ENCODE measurements at places on chromosomes 11 and 22.

GRCh38 chr22:48843640-48844039 lies 984.0 kb downstream of the BRD1 start:
- no peak for DNase-seq

DNA sequence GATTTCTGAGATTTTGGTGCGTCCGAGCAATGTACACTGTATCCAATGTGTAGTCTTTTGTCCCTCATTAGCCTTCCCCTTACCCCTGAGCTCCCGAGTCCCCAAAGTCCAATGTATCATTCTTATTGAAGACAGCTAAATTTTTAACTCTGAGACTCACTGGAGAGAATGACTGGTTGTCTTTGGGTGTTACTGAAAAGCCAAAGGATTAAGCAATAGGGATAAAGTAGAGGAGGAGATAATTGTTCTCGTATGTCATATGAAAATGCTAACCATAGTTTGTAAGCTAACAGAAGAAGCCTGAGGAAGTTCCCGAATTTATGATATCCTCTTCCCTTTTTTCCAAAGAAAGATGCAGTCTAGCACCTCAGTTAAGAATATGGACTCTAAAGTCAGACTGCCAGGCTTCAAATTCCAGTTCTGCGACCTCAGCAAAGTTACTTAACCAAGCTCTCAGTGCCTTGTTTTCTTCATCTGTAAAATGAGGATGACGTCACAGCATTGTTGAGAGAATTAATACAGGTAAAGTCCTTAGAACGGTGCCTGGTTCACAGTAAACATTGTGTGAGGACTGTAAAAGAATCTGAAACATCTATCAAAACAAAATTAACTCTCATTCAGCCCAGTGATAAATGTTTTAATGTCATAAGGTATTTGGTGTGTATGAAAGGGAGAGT lies 1.6 kb upstream of the MSANTD2 start:
- DNase-seq, result no peak

DNA sequence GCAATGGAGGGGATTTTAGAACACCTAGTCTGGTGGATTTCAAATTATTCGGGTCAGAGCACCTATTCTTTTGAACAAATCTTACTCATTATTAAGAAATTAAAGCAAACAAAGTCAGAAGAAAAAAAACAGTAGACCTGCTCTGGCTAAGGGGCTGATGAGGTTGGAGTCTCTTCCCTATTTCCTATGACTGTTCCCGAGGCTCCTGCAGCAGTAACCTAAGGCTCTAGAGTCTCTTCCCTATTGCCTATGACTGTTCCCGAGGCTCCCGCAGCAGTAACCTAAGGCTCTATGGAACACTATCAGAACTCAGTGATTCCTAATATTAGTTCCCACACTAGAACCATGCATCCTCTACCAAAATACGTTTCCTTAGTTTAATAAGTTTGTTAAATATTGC lies 607.9 kb downstream of the NTM start:
- no peak for DNase-seq

GRCh38 chr11:123695231-123695630 lies 40.8 kb upstream of the SCN3B start:
- no peak for DNase-seq

DNA sequence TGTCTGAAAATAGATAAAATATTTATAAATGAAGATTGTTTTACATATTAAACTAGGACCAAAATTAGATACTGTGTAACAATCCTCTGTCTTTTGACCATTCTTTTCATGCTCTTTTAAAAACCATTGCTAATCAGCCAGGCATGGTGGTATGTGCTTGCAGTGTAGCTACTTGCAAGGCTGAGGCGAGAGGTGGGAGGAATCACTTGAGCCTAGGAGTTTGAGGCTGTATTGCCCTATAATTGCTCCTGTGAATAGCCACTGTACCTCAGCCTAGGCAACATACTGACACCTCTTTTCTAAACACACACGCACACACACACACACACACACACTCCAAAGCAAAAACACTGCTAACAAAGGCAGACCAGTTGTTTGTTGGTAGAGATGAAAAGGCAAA lies 259.2 kb downstream of the JRKL start:
- DNase-seq, result no peak

GRCh38 chr11:119316729-119317591 lies at the start of gene MCAM:
Gene MCAM (minus strand): TSS chr11:119317130. CDS start chr11:119317101, 29 bp downstream.
- DNase-seq, result no peak

DNA sequence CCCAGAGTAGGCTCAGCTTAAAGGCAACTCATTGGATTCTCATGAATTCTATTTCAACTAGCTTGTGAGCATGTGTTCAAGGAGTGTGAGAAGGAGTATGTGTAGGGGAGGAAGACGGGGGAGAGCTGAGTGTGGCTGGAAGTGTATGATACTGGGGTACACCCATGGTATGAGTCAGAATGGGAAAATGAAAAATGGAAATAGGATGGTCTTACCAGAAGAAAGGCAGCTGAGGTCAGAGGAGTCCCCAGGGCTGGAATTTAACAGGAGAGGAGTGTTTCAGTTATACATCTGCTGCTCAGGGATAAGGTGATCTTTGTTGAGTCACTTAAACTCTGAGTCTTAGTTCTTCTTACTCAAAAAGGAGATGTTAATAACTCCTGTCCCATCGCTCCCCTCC lies 6.7 kb upstream of the ADAMTS15 start:
- DNase-seq, result no peak

DNA sequence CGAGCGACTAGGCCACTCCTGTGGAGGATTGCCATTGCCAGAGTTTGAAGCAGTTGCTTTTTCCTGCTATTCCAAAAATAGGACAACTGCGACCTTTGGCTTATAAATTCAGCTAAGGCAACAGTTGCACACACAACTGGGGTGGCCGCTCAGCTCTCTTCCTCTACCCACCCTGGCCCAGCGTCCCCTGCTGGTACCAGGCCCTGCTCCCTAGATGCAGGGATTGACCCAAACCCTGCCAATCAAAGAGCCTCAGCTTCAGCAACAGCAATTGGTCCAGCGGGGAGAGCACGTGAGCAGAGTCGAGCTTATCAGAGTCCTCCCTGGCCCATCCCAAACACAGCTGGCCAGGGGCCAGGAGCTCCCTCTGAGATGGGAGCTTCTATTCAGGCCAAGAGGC lies 22.0 kb upstream of the CABP2 start:
- no peak for DNase-seq

DNA sequence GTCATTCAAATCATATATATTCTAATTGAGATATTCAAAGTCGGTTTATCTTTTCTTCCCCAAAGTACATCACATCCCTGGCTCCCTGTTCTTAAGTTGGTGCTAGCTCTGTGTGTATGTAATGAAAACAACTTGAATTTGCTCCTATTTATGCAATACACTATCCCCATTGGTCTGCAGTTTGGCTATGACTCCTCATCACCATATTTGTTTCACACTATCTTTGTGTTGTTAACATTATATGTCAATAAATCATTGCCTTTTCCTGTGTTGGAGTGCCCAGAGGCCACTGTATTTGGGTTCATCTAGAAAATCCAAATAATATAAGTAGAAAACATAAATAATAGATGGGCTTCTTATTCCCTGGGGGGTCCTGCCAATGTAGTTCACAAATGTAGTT lies 306.6 kb upstream of the TENM4 start:
- no peak for DNase-seq

GRCh38 chr11:95175818-95176380 lies 55.1 kb downstream of the SESN3 start:
- DNase-seq, result no peak

DNA sequence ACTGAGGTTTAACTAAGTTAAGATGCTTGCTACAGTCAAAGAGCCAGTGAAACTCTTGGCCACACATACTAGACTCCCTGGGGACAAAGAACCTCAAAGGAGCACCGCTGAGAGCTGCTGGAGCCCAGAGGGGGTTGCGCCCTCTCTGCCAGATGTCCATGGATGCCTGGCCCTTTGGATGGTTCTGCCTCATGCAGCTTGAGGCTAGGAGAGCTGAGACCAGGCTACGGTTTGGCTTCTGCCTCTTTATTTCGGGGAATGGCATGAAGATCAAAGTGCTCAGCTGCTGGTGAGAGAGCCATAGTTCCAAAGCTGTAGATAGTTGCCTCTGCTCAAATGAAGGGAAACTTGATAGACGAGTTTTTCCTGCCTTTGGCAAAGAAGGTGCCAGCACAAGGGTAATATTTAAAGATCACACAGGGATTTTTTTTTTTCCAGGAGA lies 43.0 kb downstream of the RASSF10 start:
- DNase-seq, result no peak

DNA sequence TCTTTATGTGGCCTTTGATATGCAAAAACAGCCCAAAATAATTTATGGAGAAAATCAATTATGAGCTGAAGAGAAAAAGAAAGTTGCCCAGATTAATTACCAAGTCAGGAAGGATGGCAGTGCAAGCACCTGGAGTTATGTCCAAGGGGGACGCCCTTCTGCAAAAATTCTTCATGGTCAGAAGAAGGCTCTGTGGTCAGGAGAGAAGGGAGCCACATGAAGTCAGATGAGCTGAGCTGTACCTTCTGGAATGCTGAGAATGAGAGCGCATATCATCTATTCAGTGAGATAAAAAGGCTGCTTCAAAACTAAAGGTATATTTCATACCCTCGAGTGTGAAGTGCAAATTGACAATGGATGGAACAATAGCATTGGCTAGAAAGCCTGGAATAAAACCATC lies 607.4 kb downstream of the NTM start:
- DNase-seq, result no peak

- no peak for DNase-seq
Measured at GRCh38 chr11:64752175-64752970, 7.4 kb downstream of the PYGM start.

DNA sequence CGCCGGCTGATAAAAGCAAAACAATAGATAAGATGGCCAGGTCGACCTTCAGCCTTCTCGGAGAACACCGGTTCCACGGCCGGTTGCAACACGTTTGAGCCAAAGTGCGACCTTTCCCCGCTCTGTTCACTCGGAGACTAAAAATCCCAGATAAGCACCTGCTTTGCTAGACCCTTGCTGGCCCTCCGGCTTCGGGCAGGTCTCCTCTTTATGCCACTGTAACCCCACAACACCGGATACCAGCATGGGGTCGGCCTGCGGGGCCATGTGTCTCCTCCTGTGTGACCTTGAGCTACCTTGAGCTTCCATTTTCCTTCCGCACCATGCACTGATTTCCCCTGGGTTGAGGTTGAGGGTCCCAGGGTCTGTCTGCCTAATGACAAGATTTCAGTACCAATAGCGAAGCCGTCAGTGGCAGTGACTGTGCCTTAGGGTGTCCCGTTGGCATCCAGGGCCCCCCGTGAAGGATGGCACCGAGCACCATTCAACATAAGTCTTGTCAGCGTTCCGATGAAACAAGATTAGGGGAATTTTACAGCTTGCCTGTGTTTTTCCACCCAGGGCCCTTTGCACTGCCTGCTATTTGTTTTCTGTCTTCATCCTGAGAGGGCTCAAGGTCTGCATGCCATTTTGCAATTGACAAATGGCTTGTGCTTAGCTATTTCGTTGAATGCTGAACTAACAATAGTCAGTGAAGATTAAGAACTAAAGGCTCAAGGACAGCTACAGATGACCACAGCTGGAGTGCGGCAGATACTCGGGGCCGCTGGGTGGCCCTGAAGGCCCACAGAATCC lies 118.6 kb downstream of the KCNQ1 start:
- no peak for DNase-seq

DNA sequence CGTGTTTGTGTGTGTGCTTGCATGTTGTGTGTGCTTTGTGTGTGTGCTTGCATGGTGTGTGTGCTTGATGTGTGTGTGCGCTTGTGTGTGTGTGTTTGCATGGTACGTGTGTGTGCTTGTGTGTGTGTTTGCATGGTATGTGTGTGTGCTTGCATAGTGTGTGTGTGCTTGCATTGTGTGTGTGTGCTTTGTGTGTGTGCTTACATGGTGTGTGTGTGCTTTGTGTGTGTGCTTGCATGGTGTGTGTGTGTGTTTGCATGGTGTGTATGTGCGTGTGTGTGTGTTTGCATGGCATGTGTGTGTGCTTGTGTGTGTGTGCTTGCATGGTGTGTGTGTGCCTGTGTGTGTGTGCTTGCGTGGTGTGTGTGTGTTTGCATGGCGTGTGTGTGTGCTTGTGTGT lies 10.0 kb upstream of the MUC5AC start:
- DNase-seq, result no peak

DNA sequence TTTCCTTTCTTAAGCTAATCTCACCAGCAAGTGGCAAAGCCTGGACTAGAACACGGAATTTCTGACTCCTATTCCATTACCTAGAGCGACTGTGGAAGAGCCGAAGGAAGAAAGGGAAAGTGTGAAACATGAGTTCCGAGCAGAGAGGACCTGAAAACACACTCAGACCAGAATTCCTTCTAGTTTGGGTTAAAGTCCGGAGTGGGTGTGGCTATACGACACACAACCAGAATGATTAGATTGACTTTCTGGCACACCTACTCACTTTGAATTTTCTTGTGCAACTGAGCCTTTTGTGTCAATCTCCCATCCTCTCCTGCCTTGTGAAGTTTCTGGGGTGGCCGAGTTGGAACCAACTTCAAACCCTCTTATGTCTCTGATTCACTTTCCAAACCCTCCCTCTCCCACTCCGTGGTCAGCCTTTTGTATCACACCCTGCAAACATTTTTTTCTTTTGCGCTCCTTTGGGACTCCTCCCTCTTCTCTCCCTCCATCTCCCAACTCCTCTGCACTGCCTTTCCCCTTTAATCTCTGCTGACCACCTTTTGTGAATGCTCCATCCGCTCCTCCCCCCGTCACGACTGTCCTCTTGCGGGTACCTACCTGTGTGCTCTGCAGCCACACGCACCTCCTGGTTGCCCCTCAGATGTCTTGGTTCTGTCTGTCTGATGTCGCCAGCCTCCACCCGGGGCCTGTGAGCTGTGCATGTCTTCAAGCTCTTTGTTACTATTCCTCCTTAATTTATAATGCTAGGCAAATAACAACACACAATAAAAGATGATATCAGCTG lies 86.3 kb upstream of the BLID start:
- DNase-seq, result no peak

DNA sequence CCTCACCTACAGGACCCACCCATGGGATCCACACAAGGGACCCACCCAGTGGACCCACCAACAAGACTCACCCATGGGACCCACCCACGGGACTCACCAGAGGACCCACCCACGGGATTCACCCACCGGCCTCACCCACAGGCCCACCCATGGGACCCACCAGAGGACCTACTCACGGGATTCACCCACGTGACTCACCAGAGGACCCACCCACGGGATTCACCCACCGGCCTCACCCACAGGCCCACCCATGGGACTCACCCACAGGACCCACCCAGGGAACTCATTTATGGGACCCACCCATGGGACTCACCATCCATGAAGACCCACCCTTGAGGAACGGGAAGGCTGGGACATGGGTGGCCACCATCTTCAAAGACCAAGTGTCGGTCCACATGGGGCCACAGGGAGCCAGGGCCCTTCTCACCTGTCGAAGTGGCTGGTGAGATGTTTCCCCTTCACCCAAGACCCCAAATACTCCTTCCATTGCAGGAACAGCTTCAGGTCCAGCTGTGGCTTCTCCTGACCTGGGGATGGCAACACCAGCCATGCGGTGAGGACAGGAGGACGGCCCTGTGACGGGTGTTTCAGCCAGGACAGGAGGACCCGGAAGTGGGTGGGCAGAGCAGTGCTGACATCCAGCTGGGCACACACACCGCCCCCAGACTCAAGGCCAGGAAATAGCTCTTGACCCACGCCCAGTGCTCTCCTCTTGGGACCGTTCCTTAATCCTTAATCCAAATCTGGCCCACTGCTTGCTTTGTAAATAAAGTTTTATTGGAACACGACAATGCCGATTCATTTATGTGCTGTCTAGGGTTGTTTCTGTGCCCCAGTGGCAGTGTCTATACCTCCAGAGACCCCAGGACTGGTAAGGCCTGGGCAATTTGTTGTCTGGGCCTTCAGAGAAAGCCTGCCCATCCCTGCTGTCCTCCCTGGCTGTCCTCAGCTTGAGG lies 1005.1 kb downstream of the BRD1 start:
- no peak for DNase-seq
